Stimulated activated CD8-positive, alpha-beta memory T cell treated with anti-CD3 and anti-CD28 coated beads, Interleukin-4, amount 100 ng/mL, for 4 hours (primary cell): ENCODE measurements at places on chromosomes 2 and 18.
A peak's percentile ranks its signal among the peaks of the same experiment; 100 is the strongest.

- peak; percentile 88 for DNase-seq
Measured at GRCh38 chr2:171434013-171434989, at the start of gene DCAF17. TSS of gene DCAF17 (plus strand) at chr2:171434226. CDS start at chr2:171434578, 352 bp downstream.

DNA sequence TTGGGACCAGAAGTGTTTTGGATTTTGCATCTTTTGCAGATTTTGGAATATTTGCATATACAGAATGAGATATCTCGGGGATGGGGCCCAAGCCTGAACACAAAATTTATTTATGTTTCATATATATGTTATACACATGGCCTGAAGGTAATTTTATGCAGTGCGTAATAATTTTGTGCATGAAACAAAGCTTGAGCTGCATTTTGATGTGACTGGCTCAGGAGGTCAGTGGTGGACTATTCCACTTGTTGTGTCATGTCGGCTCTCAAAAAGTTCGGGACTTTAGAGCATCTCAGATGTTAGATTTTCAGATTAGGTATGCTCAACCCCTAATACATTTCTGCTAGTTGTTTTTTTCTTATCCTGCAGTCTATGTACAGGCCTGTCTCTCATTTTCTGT lies 145.4 kb downstream of the FAM210A start:
- no peak for DNase-seq

- no peak for DNase-seq
Measured at GRCh38 chr2:187939180-187939579, 352.5 kb upstream of the GULP1 start.

GRCh38 chr2:29583548-29584156 lies 337.7 kb downstream of the ALK start:
- no peak for DNase-seq

GRCh38 chr2:120860579-120860922 lies 124.9 kb downstream of the GLI2 start:
- DNase-seq, result no peak

DNA sequence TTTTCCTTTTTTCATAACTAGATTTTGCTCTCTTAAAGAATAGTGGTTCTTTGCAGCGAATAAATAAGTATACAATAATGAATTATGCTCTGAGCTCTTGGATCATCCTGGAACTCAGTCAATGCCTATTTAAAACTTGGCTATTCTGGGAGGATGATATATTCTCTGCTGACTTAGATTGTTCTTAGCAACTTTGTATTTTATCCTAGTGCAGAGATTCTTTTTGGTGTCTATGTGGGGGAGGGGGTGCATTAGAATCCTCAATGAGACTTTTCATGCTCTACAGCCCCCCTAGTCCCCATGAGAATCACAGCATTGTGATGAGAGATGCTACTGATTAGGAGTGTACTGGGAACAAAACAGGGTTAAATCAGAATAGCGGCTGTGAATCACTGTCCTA lies 8.8 kb upstream of the FAM98A start:
- DNase-seq, result no peak

GRCh38 chr2:231927566-231927890 lies 1.3 kb upstream of the NPPC start:
- no peak for DNase-seq

DNA sequence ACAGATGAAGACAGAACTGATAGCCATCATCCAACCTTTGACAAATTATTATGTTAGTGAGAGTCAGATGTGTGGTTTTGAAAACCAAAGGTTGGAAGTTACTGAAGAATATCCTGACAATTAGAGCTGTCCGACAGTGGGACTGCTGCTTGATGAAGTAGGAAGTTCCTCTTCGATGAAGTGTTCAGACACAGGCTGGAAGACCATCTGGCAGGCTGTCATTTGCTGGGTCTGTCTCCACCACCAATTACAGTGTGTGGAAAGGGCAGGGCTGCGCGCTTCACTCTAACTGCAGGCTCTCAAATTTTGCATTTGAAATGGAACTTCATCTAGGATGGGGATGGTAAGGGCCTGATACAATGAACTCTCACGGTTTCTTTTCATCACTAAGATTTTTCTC lies 313.8 kb downstream of the PIK3C3 start:
- no peak for DNase-seq

DNA sequence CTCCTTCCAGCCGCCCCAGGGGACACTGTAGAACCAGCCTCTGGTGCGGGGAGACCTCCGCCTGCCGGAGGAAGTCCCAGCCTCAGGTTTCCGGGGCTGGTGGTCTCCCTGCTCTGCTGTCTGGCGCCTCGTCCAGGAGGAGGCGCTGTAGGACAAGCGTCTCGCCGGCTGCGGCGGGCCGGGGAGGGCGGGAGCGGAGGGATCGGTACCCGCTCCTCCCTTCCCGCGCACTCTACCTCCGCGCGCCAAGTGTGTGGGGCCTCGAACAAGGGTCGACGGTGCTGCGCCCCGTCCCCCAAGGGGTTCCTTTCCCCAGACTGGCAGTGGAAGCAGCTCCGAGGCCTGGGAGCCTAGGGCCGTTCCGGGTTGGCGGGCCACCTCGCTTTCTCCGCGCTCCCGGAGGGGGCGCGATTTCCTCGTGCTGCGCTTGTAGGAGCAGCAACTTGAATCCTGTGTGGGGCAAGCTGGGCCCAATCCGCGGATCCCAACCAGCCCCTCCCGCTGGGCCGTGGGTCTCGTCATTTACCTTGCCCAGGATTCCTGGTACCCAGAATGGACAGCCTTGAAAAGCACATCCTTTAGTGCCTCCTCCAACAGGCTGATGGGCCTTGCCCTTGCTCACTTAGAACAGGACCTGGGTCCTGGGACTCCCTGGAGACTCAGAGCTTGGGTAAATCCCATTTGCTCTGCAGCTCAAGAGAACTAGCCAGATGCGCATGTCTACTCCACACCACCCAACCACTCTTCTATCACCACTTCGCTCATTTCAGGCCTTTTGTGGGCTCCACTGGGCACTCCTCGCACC lies 10.6 kb upstream of the HOXD4 start:
- DNase-seq, result no peak

DNA sequence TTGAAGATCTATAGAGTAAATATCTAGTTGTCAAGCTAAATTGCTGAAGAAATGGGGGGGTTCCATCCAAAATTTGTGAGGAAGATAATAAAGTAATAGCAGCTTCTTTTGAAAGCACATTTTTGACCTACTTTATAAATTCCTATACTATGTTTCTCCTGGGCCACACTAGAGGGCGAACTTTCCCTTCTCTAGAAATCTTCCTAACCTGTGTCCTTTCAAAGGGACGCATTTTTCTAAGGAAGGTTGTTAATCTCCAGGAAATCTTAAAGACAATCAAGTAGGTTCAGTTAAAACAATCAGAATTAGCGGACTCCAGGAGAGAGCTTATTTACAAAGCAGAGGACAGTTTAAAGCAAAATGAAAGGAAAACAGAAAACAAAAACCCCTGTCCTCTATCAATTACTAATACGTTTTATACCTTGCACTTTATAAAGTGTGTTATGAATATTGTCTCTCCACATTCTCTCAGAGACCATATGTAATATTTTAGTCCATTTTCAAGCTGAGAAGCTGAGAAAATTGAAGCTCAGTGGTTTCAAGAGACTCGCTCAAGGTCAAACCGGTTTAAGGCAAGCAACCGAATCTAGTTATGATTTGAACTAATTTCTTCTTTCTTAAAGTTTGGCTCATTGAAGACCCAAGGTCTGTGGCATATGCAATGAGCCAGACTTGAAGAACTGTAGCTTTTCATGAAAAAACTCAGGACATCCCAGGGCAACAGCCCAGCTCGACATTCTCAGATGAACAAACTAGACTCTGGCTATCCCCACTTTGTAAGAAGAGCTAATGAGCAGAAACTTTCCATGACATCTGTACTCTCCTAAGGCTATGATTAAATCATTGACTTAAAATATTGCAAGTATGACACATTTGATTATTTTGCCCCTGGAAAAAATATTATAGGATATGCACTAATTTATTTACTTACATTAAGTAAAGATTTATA lies 273.6 kb downstream of the PAX3 start:
- no peak for DNase-seq

DNA sequence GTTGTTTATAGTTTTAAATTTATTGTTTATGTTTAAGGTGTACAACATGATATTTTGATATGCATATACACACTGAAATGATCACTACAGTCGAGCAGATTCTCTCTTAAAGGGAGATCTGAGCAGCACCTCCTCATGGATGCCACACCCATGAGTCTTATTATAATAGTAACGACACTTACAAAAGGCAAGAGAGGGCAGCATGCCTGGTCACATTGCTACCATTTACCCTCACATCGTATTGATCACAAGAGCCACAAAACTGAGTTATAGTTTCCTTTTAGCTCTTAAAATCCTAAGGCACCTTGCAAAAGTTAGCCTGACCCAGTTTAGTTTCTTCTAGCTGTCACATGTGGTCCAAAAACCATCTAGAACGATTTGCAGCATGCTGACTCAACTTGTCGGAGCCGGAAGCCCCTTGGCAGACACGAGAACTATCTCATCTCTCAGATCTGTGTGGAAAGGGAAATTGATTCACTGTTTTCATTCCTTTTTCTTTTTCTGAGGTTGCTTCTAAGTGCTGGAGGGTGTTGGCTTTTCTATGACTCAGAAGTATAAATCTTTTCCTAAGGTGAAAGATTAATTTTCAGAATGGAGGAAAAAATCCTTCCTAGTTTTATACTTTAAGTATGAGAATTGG lies 85.3 kb downstream of the CDC42EP3 start:
- DNase-seq, result peak; percentile 63

- DNase-seq, result no peak
Measured at GRCh38 chr2:233991196-233991595, 59.3 kb upstream of the SPP2 start.

DNA sequence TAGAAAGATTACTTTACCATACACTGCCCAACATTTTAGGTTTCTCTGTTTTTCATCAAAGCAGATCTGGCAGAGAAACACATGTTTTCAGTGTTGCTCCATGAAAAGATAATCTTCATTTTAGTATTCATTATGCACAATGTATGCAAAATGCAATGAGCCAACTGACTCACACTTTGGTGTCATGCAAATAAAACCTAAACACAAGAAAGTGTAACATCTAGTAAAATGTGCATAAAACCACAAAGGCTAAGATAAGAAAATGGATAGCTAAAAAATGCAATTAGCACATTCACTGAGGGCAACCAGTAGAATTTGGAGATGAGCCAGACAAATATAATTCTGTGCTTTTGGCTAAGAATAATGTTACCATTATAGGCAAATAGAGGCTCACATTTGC lies 203.5 kb upstream of the UBE2E3 start:
- DNase-seq, result no peak

- no peak for DNase-seq
Measured at GRCh38 chr2:45352506-45352905, 258.6 kb downstream of the SRBD1 start.

GRCh38 chr2:216474925-216475670 lies 23.5 kb upstream of the RPL37A start:
- no peak for DNase-seq

DNA sequence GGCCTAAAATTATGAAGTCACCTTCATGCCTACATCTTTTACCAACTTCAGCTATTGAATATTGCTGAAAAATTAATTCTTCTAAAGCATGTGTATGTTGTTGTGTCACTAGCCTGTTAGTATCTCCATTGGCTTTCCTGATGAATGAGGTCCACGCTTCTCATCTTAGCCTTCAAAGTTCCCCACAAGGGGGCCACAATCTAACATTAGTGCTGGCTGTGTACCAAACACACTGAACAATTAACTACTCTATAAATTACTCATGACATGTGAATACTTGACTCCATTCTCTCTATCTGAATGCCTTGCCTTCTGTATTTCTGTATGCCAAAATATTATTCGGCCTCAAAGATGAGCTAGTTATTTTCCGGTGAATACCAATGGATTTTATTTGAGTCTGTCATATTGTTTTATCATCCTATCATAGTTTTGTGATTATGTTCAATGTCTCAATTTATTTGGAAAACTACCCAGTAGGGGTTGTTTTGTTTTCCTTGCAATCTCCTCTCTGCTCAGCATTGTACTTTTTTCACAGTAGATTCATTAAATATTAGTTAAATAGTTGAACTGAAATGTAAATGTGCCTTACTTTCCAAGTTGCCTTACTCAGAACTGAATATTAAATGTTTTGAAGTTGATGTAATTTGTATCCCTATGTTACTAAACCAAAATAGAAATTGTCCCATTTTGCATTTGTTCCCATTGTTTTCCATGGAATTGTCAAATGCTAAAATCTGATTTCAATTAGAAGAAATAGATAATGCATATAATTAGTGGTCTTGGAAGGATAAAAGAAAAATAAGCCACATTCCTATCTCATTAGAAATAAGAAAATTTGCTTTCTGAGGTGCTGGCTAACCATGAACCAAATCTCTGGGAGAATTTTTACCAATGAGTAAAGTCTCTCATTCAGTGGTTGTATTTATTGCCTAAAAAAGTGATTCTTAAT lies 208.4 kb upstream of the COL3A1 start:
- DNase-seq, result no peak

GRCh38 chr2:72947952-72948830 lies 30.9 kb downstream of the EMX1 start:
- DNase-seq, result no peak

DNA sequence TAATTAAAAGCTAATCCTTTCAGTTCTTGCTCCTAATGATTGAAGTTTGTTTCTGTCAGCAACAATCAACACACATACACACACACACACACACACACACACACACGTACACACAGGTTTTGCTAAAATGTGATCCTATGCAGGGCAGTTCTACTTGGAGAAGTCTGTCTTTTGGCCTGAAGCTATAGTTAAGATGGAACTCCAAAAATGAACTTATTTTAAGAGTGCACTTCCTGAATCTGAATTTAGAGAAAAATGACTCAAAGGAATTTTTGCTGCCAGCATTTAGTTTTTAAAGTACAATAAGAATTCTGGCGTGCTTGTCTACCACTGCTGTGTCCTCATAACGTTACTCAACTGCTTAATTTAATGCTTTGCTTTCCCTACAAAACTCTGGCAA lies 6.6 kb downstream of the GALNT5 start:
- DNase-seq, result no peak

DNA sequence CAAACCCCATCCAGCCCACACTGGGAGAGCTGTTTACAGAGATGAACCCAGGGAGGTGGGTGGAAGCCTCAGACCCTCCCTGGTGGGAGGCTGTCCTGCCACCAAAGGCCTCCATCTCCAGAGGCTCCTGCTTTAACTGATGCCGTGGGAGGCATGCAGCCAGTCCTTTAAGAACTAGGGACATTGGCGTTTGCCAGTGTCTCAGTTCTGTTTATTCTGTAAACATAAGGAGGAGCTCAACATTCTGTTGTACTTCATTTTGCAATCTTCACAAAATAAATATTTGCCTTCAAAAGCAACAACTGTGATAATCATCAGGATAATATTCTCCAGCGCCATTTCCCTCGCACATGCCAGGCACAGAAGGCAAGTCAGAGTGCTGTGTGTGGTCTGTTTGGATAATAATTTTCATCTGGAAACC lies 6.8 kb downstream of the EDAR start:
- no peak for DNase-seq

GRCh38 chr2:67313536-67313935 lies 83.6 kb upstream of the ETAA1 start:
- no peak for DNase-seq

GRCh38 chr2:217102956-217103355 lies 243.1 kb upstream of the TNP1 start:
- no peak for DNase-seq
